Stomach (tissue), 19 donors: ENCODE measurements at places on chromosomes 11 and 22. TPM values are rescaled to one million over a fixed set of nuclear protein-coding genes. Genes with fewer than 3 reads are reported as not detected.

The KRTAP5-11 gene
- not detected for total RNA-seq

The HTR3A gene
- total RNA-seq: not detected

The ACRV1 gene
- not detected for total RNA-seq

The SLC22A8 gene
- total RNA-seq: not detected

The POTEH gene
- total RNA-seq: not detected

The KDELR3 gene
- 11.6 TPM for total RNA-seq

The PLAAT4 gene
- 11.6 TPM for total RNA-seq

The OR51E2 gene
- total RNA-seq: 0.37 TPM
